ENCODE measurements at places on chromosomes 1 and 21.

GRCh38 chr21:38321568-38321967 is 64.8 kb downstream of the KCNJ15 start:
- DNase-seq: no peak

DNA sequence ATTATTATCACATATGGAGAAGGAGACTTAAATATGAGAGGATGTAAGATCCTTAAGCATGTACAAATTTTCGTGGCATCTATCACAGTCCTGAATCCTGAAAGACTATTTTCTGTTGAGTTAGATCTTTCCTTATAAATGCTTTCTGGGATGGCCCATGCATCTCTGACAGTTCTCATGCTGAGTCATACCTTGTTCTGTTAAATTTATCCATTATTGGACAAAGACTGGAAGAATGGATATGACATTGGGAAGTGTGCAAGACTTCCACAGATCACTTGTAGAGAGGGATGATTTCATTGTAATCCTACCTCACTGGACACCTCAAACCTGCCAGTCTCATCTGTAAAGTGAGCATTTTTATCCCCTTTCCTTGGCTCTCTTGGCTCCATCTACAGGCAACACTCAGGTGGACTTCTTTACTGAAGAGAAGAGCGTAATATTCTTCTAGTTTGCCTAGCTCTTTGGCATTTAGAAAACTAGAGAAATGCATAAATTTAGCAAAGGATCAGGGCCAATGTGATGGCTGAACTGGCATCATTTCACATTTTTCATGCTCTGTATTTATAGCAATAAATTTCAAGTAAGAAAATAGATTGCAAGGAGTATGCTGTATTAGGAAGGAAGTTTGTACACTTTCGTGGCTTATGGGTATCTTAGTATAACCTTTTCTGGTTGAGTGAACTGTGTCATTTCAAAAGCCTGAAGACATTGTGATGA is 128.2 kb downstream of the NFIA start:
- DNase-seq: no peak

DNA sequence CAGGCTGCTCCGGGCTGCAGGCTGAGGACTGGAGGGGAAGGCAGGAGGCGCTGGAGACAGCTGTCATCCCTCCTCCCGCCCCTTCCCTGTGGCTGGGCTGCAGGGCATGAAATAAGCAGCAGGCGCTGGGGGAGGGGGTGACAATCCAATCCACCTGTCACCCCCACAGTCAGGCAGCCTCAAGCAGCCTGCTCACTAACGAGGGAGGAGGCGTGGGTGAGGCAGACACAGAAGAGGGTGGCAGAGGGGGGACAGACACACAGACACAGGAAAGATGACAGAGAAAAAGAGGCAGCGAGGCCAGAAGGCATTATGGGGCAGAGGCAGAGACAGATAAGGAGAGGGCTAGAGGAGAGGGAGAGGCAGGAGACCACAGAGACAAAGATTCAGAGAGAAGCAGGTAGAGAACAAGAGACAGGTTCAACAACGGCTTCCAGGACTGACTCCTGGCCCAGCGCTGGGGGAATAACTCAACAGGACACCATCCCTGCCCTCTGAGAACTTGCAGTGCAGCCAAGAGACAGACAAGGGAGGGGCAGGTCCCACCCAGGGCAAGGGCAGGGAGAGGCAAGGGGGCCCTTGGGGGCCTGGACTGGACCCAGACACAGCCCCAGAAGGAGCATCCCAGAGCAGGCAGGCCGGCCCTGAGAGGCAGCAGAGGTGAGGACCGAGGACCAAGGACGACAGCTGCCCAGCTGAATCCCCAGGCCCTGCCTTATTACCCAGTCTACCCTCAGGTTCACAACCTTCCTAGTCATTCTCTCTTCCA is 11.2 kb downstream of the MEF2D start:
- peak; percentile 79 for DNase-seq

DNA sequence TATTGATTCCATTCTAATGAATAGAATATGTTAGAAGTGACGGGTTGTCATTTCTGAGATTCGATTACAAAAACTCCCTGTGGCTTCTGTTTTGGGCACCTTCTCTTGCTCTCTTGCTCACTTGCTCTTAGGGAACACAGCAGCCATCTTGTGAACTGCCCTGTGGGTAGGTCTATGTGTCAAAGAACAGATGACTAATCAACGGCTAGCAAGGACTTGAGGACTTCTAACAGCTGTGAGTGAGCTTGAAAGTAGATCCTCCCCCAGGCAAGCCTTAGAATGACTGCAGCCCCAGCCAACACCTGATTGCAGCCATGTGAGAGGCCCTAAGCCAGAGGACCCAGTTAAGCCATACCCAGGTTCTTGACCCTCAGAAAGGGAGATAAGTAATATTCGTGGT is 49.3 kb downstream of the AZIN2 start:
- no peak for DNase-seq

- DNase-seq: no peak
These were observed 4.1 kb downstream of the UQCRHL start for GRCh38 chr1:15803380-15803779.

- no peak for DNase-seq
These were observed 24.6 kb downstream of the NKAIN1 start for GRCh38 chr1:31215065-31215570.

DNA sequence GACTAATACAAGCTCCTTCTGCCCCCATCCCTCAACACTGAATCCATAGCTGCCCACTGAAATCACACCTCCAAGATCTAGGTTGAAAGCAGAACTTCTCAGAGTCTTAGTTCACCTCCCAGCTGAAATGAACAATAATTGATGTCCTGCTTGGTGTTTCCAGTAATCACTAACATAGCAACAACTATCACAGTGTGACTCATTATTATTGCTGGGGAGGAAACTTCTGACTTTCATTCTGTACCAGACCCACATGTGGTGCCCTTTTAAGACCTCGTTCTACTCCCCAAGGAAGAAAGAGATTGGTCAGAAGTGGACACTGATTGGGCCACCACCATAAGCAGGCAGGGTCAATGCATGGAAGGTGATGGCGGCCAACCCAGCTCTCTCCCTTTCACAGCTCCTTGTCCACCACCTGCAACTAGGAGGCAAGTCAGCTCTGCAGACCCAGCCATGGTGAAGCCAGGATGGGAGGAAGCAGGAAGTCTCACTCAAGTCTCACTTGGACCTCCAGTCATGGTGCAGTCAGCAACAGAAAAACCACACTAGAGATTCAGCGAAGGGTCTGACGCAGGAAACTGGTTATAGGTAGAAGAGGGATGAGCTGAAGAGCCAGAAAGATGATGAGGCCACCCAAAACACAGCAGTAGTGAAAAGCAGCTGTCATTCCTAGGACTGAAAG is 720.2 kb downstream of the PTPRU start:
- no peak for DNase-seq

GRCh38 chr1:109977657-109978378 is 6.7 kb upstream of the AHCYL1 start:
- DNase-seq: no peak

- no peak for DNase-seq
These were observed 15.9 kb downstream of the VPS26C start for GRCh38 chr21:37251294-37251634.

DNA sequence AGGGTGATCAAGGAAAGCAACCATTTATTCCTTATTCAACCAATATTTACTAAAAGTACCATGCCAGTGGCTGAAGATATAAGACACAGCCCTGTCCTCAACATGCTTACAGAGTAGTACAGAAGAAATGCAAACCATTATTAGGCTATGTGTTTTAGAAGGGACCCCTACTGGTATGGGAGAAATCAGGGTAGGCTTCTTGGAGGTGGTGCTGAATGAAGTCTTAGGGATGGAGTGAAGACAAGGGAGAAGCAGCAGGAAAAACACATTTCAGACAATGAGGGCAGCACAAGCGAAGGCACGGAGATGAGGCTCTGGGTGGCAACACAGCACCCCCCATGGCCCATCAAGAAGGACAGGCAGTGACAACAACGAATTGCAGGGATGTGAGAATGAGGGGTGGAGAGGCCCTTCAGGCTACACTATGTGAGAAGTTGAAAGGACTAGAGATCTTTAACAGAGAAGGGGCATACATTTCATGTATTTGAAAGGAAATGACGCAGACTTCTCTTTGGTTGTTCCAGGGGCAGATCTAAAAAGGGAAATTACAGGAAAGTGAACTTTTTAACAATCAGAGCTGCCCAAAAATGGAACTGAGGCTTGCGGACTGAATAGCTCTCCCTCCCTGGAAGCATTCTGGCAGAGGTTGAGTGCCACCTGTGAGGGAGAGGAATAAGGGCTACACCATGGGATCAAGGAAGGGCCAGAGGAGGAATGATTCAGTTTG is 16.8 kb upstream of the CD58 start:
- no peak for DNase-seq

DNA sequence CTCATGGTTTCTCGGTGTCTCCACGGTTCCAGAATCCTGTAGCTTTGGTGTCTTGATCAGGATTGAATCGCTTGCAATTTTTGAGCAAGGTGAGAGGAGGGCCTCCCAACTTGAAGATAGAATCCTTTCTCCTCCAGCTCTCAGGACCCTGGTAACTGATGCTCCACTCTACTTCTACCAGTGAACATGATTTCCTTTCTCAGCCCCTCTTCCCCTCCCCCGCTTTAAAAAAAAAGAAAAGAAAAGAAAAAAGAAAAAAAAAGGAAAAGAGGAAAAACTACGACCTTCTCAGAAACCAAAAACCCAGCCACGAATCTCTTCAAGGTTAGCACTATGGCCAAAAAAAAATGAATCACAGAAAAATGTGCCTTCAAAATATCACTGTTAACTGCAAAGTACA is 1.2 kb downstream of the ARHGEF11 start:
- DNase-seq: no peak

DNA sequence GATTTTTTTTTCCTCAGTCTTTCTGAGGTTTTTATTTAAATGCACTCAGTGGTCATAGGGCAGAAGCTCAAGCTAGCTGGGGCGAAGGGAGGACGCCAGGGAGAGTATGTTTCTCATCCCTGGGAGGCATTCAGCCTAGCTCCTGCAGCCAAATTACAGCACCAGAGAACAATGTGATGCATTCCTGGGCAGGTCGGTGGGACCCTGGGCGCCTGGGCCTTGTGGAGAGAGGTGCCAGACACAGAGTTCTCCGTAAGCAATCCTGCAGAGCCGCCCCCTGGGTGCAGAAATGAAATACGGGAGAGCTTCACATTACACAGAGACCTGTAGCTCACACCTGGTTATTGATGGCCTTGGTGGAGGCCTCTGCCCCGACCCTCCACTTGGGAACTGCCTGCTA is 15.5 kb downstream of the WNT2B start:
- no peak for DNase-seq

- no peak for DNase-seq
These were observed 199.0 kb downstream of the OLFM3 start for GRCh38 chr1:101797722-101798121.

- no peak for DNase-seq
These were observed 213.3 kb downstream of the ROR1 start for GRCh38 chr1:63987014-63987627.

- DNase-seq: no peak
These were observed 213.5 kb upstream of the PTGFR start for GRCh38 chr1:78277253-78277652.

- DNase-seq: no peak
These were observed 25.9 kb upstream of the MFSD2A start for GRCh38 chr1:39928809-39929587.

DNA sequence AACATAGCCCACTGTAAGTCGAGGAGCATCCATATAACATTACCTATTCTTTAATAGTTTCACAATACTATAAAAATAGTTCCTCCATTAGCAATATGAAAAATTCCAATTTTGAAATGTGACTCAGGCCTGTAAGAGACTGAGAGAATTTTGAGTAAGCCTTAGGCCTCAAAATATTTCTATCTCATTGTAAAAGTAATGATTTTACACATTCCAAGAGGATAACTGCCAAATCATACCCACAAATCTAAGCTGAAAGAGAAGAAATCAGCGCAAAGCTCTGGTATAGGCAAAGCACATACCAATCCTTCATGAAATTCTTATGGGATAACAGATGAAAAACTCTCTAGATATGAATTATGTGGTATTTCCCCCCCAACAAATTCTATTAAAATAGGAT is 144.1 kb downstream of the CDC42BPA start:
- DNase-seq: no peak

- no peak for DNase-seq
These were observed 87.4 kb upstream of the IGSF21 start for GRCh38 chr1:18020021-18020817.

DNA sequence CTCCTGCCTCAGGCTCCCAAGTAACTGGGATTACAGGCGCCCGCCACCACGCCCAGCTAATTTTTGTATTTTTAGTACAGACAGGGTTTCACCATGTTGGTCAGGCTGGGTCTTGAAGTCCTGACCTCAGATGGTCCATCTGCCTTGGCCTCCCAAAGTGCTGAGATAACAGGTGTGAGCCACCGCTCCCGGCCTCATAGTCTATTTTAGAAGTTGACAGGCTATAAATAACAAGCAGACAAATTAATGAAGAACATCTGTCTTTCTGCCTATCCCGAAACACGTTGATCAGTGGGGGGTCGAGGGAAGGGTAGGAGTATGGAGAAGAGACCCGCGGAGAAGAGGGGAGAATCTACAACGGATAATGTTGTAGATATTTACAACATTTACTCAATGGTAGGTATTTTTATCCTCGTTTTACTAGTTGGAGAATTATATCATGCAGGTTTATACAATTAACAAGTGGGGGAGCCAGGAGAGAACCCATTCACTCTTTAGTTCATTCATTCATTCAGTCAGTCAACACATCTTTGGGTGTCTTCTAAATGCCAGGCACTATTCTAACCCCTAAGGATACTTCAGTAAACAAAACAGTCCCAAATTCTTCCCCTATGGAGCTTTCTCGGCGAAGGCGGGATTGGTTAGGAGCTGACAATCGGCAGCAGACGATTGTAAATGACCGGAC is 497 bp upstream of the IFNAR2 start:
- DNase-seq: peak; percentile 64

GRCh38 chr1:165173818-165174217 is 182.7 kb downstream of the LMX1A start:
- DNase-seq: no peak

DNA sequence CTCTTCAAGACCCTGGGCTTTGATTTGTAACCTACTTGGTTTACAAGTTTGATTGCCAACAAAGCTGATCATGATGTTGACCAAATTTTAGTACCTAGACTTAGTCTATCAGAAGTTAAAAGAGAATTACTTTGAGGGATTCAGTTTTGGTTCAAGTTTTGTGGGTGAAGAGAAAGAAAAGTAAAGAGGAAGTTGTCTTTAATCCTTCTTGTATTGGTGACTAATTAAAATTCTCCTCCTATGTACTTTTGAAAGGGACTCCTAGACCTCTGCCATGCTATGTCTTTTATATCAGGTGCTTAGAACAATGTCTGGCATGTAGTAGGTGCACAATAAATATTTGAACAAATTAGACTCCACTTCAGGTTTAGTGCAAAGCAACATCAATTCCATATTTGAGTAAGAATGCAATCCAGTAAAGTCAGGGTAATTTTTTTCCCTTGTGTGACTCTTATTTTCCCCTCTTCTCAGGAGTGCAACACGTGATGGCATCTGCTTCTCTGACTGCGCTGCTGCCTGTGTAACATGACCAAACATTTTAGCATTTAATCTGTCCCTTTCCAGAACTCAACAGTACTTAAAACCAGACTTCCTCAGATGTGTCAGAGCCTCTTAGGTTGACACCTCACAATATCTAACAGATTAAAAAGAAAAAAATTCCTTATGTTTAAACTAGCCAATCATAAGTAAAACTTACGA is 41.1 kb upstream of the KCNQ4 start:
- DNase-seq: no peak

Measured in DMS 273 treated with DMSO at 0.1 percent for 48 hours (cell line).